ENCODE measurements at places on chromosomes 6 and 20. TPM values are rescaled to one million over a fixed set of nuclear protein-coding genes. Genes with fewer than 3 reads are reported as not detected.

DNA sequence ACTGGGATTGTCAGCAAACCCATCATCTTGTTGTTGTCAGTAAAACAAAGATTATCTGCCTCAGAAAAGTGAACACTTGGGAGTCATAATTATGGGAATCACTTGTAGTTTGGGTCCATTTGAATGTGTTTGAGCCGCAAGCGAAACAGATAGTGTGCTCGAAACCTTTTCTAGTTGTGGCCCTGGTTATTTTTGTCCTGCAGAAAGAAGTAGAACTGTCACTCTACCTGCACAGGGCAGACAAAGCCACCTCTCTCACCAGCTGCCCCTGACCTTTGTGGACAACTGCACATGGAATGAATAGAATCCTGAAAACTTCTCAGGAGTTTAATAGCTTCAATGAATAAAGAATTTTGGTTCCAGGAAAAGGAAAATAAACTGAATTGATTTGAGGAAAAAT, 156.1 kb upstream of the CHD6 start:
- DNase-seq, result no peak

- DNase-seq, result no peak
Measured at GRCh38 chr6:16630026-16630643, 131.1 kb downstream of the ATXN1 start.

DNA sequence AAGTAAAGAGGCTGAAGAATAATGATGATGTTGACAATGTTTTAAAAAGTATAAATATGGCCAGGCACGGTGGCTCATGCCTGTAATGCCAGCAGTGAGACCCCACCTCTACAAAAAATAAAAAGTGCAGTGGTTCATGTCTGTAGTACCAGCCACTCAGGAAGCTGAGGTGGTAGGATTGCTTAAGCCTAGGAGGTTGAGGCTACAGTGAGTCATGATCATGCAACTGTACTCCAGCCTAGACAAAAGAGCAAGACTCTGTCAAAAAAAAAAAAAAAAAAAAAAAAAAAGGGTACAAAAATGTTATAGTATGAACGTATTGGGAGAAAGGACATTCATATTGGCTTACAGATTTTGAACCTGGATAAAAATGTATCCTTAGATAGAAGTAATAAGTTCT, 543.1 kb upstream of the IRAK1BP1 start:
- DNase-seq, result no peak

DNA sequence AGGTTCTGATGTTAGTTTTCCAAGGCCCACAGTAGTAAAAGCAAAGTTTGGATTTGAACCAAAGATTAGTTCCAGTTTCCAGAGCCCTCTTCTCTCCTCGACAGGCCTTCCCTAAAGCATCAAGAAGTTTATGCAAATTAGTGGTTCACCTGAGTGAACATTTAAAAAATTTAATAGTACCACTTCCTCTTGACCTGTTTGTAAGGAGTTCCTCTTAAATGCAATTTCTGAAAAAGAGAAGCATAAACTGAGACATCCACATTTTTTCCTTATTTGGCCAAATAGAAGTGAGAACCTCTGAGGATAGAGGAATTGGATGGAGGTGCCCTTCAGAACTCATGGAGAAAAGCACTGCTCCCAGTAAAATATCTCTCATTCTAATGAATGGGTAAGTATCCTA, 1.2 kb upstream of the DSE start:
- DNase-seq, result no peak

DNA sequence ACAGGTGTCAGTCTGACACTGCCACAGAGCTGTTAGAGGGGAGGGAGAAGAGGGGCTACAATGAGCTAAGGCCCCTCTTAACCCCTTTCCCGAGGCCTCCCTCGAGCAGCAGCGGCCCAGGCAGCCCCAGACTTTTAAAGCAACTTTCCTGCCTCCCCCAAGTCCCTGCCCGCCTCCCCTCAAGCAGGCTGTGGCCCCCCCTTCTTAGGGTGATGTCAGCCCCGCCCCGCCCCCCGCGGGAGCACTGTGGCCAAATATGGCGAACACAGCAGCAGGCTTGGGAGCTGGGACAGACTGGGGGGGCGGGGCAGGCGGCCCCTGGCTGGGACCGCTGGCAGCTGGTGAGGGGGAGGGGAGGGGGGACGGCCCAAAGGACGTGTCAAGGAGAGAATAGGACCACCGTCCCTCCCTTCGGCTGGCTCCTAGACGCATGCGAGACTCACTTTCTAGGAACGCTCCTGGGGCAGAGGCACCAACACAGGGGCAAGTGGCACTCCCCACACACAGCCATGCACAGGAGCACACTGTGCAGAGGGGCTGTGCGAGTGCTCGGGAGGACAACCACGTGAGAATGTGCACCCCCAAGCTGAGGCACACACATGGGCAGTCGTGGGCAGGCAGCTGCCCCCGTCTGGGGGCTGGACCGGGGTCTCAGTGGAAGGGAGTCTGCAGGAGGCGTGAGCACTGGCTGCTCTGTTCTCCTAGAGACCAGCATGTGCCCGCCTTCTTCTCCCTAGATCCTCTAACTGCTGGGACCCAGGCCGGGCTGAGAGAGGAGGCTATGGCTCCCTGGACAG, 6.7 kb downstream of the TEAD3 start:
- DNase-seq, result peak; percentile 88

- DNase-seq, result no peak
Measured at GRCh38 chr6:130035211-130035610, 16.8 kb downstream of the L3MBTL3 start.

- no peak for DNase-seq
Measured at GRCh38 chr20:31720486-31721407, 1.9 kb downstream of the BCL2L1 start.

DNA sequence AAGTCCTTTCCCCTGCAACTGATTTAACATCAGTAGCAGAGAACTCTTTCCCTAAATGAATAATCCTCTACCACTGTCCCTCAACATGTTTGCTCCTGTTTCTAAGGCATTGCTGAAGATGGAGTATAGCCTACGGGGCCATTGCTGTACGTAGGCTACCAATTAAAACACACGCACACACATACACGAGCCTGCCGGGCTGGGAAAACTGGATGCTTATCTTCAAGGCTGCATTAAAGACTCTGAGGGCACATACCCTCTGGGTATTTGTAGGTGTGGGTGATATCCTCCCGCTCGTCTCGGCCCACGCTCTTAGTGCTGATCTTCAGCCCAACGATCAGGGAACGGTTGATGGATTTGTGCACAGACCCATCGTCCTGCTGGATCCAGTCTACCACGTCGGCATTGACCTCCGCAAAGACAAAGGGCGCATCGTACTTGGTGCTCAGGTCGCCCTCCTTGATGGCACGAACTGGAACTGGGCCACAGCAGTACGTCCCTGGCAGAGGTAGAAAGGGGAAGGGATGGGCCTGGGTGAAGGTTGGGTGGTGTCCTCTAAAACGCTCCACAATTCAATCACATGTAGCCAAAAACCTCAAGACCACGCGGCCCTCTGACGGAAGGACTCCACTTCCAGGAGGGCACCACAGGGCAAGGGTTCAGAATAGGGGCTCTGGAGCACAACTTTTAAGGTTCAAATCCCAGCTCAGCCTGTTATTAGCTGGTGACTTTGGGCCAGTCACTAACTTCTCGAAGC, 25.7 kb downstream of the TGM2 start:
- DNase-seq, result no peak

DNA sequence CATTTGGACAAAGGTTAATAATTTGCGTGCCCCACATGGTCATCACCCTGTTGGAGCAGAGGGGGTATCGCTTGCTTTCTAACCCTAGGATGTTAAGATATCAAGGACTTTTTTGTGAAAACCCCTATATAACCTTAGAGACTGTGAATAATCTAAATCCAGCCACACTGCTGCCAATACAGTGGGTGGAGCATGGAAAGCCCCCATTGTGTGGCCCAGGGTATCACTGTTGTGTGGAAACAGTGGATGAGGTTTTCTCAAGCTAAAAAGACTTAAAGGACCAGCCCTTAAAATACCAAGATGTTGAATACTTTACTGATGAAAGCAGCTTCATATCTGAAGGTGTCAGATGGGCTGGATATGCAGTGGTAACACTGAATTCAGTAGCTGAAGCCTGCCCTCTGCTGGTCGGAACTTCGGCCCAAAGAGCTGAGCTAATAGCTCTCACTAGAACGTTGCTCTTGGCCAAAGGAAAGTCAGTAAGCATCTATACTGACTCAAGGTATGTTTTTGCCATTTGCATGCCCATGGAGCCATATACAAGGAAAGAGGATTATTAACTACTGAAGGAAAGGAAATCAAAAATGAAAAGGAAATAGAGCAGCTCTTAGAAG, 695.2 kb downstream of the PHF3 start:
- peak; percentile 80 for DNase-seq

DNA sequence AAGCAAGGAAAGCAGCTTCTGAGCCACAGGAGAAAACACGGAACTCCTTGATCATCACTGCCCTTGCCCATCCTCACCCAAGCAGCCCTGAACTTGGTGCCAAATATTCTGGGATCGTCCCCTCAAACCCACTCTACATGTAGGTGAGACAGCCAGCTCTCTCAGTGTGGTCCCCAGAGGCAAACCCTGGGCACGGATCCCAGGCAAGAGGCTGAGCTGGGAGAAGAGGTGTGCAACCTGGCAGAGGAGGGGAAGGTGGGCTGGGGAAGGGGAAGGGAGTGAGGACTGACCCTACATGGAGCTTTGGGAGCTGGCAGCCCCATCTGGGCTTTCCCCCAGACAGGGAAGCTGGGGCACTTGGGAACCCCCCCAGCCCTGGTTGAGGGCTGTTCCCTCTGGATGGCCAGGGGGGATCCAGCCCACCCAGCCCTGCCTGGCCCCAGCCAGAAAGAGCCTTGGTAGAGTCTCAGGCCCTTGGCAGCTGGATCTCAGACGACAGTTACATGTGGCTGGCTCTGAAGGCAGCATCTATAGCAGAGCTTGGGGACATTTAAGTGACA, 186.2 kb upstream of the CST7 start:
- DNase-seq, result no peak

DNA sequence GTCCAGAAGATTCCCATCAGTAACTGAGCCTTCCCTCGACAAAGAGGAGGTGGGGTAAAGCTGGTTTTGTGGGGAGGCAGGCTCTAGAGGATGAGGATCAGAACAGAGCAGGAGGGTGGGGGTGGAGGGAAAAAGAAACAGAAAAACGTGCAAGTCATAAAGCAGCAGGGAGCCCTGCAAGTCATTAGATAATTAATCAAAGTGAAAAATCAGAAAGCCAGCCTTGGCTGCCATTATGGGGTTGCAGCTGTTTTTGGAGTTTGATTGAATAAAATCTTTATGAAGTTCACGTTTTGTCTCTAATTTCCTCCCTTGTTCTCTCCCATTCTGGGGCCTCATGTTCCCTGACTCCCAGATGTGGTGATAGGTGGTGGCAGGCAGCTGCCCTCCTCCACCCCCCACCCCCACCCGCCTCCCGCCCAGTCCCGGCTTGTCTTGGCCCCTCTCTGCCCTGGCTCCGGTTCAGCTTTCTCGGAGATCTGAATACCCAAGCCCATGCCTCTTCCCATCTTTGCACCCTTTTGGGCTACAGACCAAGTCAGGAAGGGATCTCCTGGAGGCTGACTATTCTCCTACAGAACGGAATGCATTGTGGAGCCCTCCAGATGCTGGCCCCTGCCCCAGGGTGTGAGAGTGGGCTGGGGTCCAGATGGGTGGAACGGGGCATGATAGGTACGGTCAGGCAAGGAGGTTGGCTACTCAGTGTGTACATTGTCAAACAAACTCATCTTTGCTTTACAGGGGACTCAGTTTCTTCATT, 141.8 kb downstream of the CDC5L start:
- no peak for DNase-seq

DNA sequence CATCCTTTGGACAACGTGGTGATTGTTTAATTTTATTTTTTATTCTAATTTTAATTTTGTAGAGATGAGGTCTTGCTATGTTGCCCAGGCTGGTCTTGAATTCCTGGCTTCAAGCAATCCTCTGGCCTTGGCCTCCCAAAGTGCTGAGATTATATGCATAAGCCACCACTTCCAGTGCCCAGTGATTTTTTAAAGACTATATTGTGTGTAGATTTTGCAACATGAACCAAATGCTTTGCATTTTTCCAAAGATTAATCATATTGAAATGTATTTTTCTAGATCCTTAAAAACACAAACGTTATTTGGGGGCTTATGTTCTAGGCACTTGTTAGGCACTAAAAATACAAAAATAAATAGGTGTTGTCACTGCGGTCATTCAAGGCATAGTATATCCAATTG, 117.6 kb upstream of the CCN2 start:
- DNase-seq, result no peak

DNA sequence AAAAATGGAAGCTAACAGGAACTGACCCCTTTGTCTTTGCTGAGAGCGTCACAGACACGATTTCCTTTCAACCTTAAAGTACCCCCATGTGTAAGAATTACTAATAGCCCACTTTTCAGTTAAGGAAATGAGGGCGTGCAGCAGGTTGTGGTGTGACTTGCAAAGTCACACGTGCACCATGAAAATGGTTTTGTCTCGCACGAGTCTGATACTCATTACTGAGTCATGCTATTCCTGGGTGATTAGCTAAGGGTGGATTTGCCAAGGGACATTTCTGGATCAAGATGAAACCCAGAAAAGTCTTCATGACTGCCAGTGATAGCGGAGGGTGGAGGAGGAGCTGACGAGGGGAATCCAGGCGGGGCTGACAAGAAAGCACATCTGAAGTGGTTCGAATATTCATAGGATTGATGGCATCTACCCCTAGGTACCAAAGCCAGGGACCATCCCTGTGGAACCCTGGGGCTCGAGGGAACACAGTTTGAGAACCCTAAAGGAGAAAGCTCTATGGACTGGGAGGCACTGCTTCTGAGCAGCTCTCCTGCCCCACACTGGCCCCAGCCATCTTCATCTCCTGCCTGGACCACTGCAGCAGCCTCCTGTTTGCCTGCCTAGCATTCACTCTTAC, 12.1 kb upstream of the NFATC2 start:
- DNase-seq, result no peak

GRCh38 chr20:22489626-22490286, 94.6 kb downstream of the FOXA2 start:
- DNase-seq, result no peak

- no peak for DNase-seq
Measured at GRCh38 chr6:118620202-118620601, 31.2 kb downstream of the CEP85L start.

DNA sequence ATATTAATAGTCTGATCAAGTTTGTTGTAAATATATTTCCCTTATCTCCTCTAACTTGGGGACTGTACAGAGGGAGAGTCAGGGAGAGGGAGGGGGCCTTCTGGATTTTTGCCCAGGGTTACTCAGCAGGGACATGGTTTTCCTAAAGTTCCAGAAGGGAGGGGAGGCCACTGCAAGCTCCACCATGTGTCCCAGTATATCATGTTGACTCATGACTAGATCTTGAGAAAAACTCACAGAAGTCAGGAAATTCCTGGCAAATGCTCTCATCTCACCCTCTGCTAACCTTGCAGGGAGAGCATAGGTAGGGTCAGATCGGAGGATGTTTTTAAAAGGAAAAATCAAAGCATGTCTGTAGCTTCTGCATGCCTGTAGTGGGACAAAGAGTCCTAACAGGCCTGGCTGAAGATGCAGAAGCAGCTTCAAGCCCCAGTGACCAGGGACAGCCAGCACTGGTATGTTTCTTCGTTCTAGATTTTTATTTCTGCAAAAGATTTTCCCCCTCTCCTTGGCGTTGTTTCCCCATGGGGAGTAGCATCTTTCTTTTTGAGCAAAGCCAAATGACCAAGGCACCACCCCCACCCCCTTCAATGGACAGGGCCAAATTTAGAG, 272.9 kb upstream of the SUPT3H start:
- no peak for DNase-seq

VSTM2L gene
- 17.0 TPM for total RNA-seq

PRELID3B gene
- 37.6 TPM for total RNA-seq

OR12D3 gene
- total RNA-seq, result not detected

CFAP206 gene
- total RNA-seq, result not detected

ZBTB9 gene
- total RNA-seq, result 4.3 TPM

RGS17 gene
- total RNA-seq, result 0.05 TPM
